ENCODE measurements at places on chromosomes 7 and 10. TPM values are rescaled to one million over a fixed set of nuclear protein-coding genes. Genes with fewer than 3 reads are reported as not detected.

EN2 gene
- total RNA-seq: not detected

SRGN gene
- total RNA-seq: 468 TPM

SHTN1 gene
- total RNA-seq: 0.05 TPM

AKR1B1 gene
- total RNA-seq: 89.5 TPM

HYAL4 gene
- total RNA-seq: not detected

STN1 gene
- total RNA-seq: 55.1 TPM

ZNF425 gene
- total RNA-seq: 1.1 TPM

NME8 gene
- total RNA-seq: not detected

SORCS3 gene
- not detected for total RNA-seq

FAM25A gene
- not detected for total RNA-seq

ADCYAP1R1 gene
- total RNA-seq: not detected

NPTX2 gene
- total RNA-seq: not detected

C10orf71 gene
- total RNA-seq: not detected

TLX1 gene
- not detected for total RNA-seq

NMT2 gene
- 45.1 TPM for total RNA-seq

CPED1 gene
- total RNA-seq: not detected

SYNPO2L gene
- not detected for total RNA-seq

CDC14C gene
- total RNA-seq: not detected

OR2F1 gene
- total RNA-seq: not detected

BLNK gene
- not detected for total RNA-seq

COL17A1 gene
- total RNA-seq: not detected

ITGB8 gene
- total RNA-seq: not detected

SPAG6 gene
- total RNA-seq: 1.4 TPM

LRRC17 gene
- total RNA-seq: 0.15 TPM

SPDYE2B gene
- not detected for total RNA-seq

RTKN2 gene
- total RNA-seq: 6.6 TPM

ABCC2 gene
- 0.95 TPM for total RNA-seq

PRKCQ gene
- 70.6 TPM for total RNA-seq

CLDN4 gene
- total RNA-seq: not detected

ZNF655 gene
- total RNA-seq: 102 TPM

CUL2 gene
- total RNA-seq: 34.3 TPM

PPP1R3A gene
- total RNA-seq: not detected

DNTT gene
- not detected for total RNA-seq

TRIM50 gene
- not detected for total RNA-seq

NFKB2 gene
- 122 TPM for total RNA-seq
